ENCODE measurements at places on chromosomes 5 and 9.
A peak's percentile ranks its signal among the peaks of the same experiment; 100 is the strongest.

DNA sequence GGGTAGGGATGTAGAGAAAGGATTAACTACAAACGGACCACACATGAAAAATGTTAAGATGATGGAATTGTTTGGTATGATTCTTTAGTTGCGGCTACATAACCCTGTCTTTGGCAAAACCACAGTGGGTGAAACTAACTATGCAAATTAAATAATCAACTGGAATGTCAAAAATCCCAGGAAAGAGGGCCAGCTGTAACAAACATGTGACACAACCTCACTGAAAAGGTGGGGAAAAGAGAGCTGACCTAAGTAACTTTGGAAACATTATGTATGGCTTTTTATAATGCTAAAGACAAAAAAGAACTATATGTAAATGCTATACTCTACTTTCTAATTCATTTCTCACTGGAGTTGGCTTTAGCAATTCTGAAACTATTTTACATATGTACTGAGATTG lies 252.0 kb downstream of the MRPS30 start:
- DNase-seq, result peak; percentile 36

DNA sequence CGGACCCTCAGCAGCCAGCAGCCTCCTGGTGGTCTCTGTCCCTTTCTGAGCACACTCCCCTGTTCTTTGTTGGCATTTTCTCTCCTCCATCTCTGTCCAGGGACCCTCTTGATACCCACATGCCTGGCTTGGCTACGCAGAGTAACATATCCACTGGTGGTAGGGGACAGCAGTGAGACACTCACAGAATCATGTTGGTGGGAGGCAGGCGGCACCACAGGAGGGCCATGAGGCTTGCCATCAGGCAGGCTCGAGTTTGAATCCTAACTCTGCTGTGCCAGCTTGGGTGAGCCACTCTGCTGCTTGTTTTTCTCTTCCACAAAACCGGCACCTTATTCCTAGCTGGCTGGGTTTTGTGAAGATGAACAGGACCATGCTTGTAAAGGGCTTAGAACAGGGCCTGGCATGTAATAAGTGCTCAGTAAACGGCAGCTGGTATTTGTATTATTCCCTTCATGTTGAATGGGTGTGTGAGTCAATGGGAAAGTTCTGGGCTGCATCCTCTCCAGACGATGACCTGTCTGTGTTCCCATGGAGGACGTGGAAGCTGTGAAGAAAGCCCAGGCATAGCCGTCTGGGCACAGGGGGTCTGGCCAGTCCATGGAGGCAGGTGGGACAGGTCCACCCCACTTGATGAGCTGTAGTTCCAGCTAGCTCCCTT lies 2.3 kb downstream of the COL27A1 start:
- DNase-seq, result no peak

DNA sequence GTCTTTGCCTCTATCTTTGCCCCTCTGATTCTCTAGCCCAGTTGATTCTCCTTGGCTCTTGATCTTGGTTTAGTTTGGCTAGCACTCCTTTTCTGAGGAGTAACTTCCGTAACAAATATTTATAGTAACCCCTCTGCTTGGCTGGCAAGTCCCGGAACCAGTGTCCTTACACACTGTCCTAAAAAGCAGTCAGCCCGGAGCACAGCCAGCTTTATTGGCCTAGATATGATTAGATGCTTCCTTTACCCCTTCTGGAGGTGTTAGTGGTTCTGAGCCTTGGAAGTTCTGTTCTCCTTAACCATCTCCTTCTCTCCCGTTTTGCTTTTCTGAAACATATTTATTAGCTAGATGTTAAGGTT lies 17.0 kb upstream of the MSMP start:
- no peak for DNase-seq

GRCh38 chr9:126388964-126389708 lies 62.5 kb downstream of the MVB12B start:
- no peak for DNase-seq

DNA sequence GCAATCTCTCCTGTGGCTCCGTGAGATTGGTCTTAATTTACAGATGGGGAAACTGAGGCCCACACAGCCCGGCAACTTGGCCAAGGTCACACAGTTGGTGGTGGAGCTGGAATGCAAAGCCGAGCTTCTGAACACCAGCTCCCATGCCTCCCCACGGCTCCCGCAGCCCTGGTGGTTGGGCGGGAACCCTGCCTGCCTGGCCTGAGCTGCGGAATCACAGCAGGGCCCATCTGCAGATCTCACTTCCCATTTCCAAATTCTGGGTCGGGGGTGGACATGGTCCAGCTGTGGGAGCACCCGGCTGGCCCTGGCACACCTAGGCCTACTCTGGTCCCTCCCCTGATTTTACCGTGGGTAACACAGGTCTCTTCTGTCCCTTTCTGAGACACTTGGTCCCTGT lies 35.3 kb upstream of the PHYKPL start:
- DNase-seq, result no peak

GRCh38 chr5:175555168-175555785 lies 76.9 kb downstream of the SFXN1 start:
- no peak for DNase-seq

DNA sequence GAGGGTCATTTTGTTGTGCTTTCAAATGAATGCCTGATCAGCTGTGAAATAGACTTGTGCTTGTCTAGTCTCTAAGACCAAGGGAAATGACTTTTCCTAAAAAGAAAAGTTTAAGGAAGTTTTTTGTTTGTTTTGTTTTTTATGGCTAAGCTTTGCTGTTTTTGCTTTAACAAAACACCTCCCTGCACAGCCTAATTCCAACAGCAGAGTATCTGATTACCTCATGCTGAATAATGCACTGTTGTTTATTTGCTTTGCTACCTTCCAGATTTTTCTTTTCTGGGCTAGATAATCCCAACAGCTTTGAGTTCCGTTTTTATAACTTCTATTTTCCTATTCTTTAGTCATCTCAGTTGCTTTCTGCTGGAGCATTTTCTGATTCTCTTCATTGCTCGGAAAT lies 95.8 kb downstream of the AOPEP start:
- peak; percentile 72 for DNase-seq

DNA sequence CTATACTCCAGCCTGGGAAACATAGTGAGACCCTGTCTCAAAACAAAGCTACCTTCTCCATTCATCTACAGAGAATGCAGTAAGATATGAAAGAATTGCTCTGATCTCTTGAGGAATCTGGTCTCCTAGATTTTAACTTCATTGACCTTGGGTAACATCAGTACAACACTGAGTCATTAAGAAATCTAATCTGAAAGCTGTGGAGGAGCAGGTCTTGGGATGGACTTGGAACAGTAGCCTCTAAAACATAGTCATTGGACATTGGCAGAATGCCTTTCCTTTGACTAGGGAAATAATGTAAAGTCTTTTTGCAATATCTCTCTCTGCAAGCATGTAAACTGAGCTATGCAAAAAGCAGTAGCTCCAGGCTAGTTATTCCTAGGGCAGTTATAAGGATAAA lies 58.1 kb downstream of the KCNN2 start:
- peak; percentile 48 for DNase-seq

- DNase-seq, result no peak
These were observed 18.9 kb upstream of the FAM174A start for GRCh38 chr5:100516285-100516684.

DNA sequence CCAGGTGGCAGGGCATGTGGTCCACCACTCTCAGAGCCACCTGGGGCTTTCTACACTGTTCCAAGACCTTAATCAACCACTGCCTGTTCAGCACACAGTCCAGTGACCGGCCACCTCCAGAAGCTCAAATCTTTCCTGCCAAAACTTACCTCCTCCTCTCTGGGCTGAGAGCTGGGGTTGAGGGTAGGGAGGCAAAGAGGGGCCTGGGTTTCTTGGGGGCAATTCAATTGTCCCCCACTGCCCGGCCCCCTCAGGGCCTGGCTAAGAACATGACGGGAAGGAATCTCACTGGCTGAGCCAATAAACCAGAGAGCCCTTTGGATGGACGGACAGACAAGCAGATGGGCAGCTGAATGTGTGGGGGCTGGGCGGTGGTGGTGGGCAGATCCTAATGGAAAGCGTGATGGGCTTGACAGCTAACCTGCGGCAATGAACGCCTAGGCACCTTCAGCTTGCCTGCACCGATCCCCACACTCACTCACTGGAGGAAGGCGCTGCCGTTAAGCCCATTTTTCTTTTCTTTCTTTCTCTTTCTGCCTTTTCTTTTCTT lies 5.4 kb downstream of the NR5A1 start:
- DNase-seq, result no peak

DNA sequence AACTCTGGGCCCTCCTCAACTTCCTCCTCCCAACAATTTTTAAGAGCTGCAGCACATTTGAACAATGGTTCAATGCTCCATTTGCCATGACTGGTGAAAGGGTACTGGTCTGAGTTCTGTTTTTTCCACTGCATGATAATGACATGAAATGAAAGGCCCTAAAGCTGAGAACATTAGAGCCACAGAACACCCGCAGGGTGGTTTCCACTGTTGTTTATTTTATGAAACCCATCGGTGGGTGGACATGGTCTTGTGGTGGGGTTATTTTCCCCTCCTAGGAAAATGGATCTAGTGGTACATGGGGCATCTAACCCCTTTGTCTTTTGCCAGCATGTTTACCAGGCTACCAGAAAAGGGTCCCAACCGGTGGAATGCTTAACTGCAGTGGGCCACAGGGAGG lies 71.8 kb downstream of the SMARCA2 start:
- no peak for DNase-seq

- peak; percentile 9 for DNase-seq
These were observed 7.2 kb downstream of the NDUFS6 start for GRCh38 chr5:1808439-1808838.

- peak; percentile 75 for DNase-seq
These were observed 351.1 kb upstream of the RIOK2 start for GRCh38 chr5:97534166-97534565.

DNA sequence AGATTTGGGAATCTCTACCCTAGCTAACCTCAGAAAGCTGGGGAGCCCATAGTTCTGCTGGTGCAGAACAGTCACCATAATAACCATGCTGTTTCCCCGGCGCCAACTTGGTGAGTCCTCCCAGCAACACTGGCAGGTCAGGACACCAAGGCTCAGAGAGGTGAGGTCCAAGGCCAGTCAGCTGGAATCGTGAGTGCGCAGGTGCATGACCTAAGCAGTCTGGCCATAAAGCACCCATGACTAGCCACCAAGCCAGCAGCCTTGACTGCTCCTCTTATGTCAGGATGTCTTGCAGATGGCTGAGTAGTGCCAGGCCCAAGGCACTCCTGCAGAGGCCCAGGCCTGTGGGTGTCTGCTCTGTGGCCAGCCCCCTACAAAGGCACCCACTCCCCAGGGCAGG lies 2.6 kb downstream of the RNF44 start:
- DNase-seq, result no peak

DNA sequence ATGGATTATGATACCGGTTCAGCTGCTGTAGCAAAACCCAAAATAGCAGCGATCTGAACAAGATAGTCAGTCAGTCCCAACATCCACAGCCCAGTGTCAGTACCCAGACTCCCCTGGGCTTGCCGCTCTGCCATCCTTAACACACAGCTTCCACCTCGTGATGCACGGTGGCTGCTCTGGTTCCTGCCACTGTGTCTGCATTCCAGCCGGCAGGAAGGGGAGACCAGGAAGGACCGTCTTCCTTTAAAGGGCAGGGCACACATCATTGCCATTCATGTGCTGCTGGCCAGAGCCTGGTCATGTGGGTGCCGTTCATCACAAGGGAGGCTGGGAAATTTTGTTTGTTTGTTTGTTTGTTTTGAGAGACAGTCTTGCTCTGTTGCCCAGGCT lies 131.0 kb upstream of the IER5L start:
- DNase-seq, result no peak

- no peak for DNase-seq
These were observed 118.2 kb upstream of the TXNDC8 start for GRCh38 chr9:110455860-110456259.

DNA sequence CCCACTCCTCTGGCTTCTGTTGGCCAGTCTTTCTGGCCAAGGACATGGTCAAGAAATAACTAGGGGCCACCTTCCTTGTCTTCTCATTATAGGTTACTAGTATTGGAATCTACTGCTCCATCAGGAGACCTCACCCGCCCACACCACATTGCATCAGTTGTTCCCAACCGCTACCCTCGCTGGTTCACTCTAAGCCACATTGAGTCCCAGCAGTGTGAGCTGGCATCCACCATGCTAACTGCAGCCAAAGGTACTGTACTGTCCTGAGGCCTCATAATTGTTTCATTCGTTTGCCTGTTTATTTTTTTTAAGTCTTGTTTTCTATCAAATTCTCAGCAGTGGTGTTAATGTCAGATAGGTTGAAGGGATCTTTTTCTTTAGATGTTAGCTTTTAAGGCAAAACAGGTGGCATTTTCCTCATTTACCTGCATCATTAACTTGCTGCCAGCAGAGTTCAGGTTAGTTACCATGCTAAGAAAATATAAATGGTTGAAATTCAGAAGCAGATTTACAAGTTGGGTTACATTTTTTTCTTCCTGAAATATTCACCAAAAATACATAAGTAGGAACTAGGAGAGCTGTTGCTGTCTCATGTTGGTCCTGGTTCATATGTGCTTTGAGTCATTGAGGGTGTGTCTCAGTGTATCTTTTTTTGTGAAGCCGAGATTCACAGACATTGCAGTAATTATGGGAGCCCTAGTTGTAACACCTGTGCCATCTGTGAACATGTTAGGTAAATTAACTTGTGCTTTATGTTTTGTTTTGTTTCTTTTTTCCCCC lies 206.9 kb downstream of the ZSWIM6 start:
- no peak for DNase-seq

- DNase-seq, result no peak
These were observed 11.0 kb upstream of the FAM81B start for GRCh38 chr5:95380103-95380628.

- no peak for DNase-seq
These were observed 50.7 kb downstream of the SPEF2 start for GRCh38 chr5:35668319-35668718.

GRCh38 chr5:73115399-73116051 lies 4.8 kb upstream of the TMEM171 start:
- peak; percentile 93 for DNase-seq

GRCh38 chr5:72550595-72550994 lies 43.4 kb upstream of the ZNF366 start:
- no peak for DNase-seq

- peak; percentile 66 for DNase-seq
These were observed 607.2 kb upstream of the WWC1 start for GRCh38 chr5:167684251-167684650.

- DNase-seq, result peak; percentile 77
These were observed 150.8 kb downstream of the MEF2C start for GRCh38 chr5:88732181-88732633.

DNA sequence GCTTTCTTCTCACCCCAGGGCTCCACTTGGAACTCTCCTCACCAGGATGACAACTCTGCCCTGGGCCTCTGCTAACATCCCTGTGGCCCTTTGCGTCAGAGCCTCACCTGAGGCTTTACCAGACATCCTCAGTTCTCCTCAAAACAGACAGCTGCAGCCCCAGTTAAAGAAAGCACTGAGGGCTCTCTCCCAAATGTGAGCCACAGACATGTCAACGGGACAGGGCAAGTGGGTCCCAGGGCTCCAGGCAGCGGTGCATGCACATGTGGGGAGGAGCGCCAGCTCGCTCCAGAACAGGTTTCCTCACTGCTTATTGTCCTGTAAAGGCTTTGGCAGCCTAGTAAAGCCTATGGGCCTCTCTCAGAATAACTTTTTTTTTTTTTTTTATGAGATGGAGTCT lies 37.3 kb downstream of the IPPK start:
- DNase-seq, result no peak

- DNase-seq, result no peak
These were observed 37.3 kb upstream of the NR5A1 start for GRCh38 chr9:124544535-124544934.

Measured in M059J (cell line).